ENCODE measurements at places on chromosomes 16 and 17. TPM values are rescaled to one million over a fixed set of nuclear protein-coding genes. Genes with fewer than 3 reads are reported as not detected.

NKD1 gene
- 0.63 TPM for total RNA-seq

DNA sequence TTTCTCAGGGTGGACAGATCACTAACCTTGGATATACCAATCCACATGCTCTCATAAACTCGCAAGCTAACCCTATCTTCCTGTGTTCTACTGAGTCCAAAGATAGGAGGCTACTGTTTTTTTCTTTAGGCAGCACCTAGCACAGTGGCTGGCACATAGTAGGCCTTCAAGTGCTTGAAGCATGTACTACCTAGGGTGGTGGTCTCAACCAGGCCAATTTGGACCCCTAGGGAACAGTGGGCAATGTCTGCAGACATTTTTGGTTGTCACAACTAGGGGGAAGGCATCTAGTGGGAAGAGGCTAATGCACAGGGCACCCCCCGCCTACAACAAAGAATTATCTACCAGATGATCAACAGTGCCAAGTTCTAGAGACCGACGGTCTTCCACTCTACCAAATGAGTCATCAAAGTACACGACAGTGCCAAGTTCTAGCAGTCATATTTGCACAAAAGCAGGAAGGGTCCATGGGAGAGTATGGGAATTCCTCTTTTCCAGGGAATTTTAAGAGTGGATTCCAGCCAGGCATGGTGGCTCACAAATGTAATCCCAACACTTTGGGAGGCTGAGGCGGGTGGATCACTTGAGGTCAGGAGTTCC is 390.3 kb downstream of the SLC39A11 start:
- H3K27me3 ChIP-seq = no peaks in the 10 kb centered on the region
- no peak overlapping the region for H3K27ac ChIP-seq
- DNase-seq = no peak
- H3K4me1 ChIP-seq = no peaks in the 10 kb centered on the region
- no peak overlapping the region for H3K4me3 ChIP-seq

- no peaks in the 10 kb centered on the region for H3K36me3 ChIP-seq
- H3K27me3 ChIP-seq = no peaks in the 10 kb centered on the region
- DNase-seq = peak; percentile 35
- peaks cover 17% of the 10 kb centered on the region for H3K4me1 ChIP-seq
Observed at GRCh38 chr16:67805718-67806427, 487 bp downstream of the RANBP10 start.

DNA sequence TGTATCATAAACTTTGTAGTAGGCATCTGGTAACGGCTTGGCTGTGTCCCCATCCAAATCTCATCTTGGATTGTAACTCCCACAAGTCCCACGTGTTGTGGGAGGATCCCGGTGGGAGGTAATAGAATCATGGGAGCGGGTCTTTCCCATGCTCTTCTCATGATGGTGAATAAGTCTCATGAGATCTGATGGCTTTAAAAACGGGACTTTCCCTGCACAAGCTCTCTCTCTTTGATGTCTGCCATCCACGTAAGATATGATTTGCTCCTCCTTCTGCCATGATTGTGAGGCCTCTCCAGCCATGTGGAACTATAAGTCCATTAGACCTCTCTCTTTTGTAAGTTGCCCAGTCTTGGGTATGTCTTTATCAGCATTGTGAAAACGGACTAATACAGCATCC is 248.7 kb downstream of the SNX29 start:
- H3K4me3 ChIP-seq = no peak overlapping the region
- no peaks in the 10 kb centered on the region for H3K4me1 ChIP-seq
- no peak overlapping the region for H3K27ac ChIP-seq
- no peaks in the 10 kb centered on the region for H3K27me3 ChIP-seq
- no peaks in the 10 kb centered on the region for H3K36me3 ChIP-seq

DNA sequence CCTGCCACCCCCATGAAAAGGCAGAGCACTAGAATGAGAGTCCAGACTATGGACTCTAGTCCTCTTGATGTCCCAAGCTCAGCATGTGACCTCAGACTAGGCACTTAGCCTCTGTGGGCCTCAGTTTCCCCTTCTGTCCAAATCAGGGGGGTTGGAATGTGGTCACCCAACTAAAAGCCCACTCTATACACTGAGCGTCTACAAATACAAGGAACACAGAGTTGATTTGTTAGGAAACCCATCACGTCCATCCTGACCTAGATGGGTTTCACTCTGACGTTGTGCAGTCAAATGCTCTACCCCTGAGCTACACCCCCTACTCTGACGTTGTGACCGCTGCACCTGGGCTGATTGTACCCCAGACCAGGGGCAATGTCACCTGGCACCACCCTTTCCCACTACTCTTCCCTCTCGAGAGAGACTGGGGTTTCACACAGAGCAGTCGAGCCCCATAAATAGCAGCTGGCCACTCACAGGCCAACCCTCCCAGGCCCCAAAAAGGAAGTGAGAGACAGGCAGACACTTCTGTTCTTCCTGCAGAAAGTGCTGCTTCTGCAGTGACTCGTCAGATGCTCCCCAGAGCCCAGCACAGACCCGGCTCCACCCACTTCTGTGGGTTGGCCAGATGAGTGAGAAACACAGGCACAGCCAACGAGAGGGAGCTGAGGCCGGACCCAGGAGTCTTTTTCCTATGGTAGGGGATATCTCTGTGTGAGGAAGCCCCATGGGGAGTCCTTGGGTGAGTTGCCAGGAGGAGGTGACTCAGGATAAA is 16.1 kb upstream of the TNFRSF13B start:
- no peak overlapping the region for H3K27ac ChIP-seq
- no peaks in the 10 kb centered on the region for H3K27me3 ChIP-seq
- H3K4me3 ChIP-seq = no peak overlapping the region
- no peaks in the 10 kb centered on the region for H3K36me3 ChIP-seq

GRCh38 chr16:56415875-56416274 is 9.5 kb downstream of the AMFR start:
- H3K4me1 ChIP-seq = peaks cover 11% of the 10 kb centered on the region
- DNase-seq = no peak
